ENCODE measurements at places on chromosomes 4 and X. TPM values are rescaled to one million over a fixed set of nuclear protein-coding genes. Genes with fewer than 3 reads are reported as not detected.

DNA sequence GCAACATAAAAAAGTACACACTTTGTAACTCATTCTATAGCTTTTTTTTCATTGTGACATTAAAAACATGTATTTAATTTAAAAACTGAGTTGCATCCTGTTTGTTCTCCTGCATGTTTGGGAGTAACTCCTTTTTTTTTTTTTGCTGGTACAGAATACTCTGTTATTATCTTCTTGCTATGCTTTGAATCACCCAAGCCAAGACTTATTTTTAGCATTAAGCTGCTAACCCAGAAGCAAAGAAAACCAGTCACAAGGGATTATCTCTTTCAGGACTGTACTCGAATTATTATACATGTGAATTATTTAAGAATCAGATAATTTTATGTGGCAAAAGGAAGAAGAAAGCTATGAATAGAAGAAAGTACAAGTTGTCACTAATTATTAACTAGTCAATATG, 194.9 kb downstream of the ADAMTS3 start:
- DNase-seq = no peak
- H3K27ac ChIP-seq = no peak overlapping the region
- no peaks in the 10 kb centered on the region for H3K4me1 ChIP-seq
- H3K4me3 ChIP-seq = no peak overlapping the region
- no peaks in the 10 kb centered on the region for H3K27me3 ChIP-seq
- H3K36me3 ChIP-seq = no peaks in the 10 kb centered on the region

- H3K36me3 ChIP-seq = no peaks in the 10 kb centered on the region
- no peak overlapping the region for H3K27ac ChIP-seq
- DNase-seq = no peak
- H3K4me3 ChIP-seq = no peak overlapping the region
Observed at GRCh38 chr4:2250357-2251072, 8.6 kb upstream of the HAUS3 start.

Gene DAPP1
- total RNA-seq = 10.7 TPM

GRCh38 chr4:80096175-80096850, 23.3 kb upstream of the ANTXR2 start:
- DNase-seq = no peak
- H3K4me3 ChIP-seq = no peak overlapping the region
- no peaks in the 10 kb centered on the region for H3K36me3 ChIP-seq

GRCh38 chr4:8141935-8142334, 16.7 kb downstream of the ABLIM2 start:
- H3K27ac ChIP-seq = no peak overlapping the region
- H3K27me3 ChIP-seq = no peaks in the 10 kb centered on the region
- peaks cover 12% of the 10 kb centered on the region for H3K4me1 ChIP-seq
- no peak for DNase-seq
- H3K36me3 ChIP-seq = no peaks in the 10 kb centered on the region

GRCh38 chr4:41702770-41703169, 45.8 kb downstream of the PHOX2B start:
- no peak overlapping the region for H3K4me3 ChIP-seq
- H3K4me1 ChIP-seq = no peaks in the 10 kb centered on the region
- H3K27me3 ChIP-seq = peaks cover 16% of the 10 kb centered on the region
- H3K36me3 ChIP-seq = no peaks in the 10 kb centered on the region

DNA sequence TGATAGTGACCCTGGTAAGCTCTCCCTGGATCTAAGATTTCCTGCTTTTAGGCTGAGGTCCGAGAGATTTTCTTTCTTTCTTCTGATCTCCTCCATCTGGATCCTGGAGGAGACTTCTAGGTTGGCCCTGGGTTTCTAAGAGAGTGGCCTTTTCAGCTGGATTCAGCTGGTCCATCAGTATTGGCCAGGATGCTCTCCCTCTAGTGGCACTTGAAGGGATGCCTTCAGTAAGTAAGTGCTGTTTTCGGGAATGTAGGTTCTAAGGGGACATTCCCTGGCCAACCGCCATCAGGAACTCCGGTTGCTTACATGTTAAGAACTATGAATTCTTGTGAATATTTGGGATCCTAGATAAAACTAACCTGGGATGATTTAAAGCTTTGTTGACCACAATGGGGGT, 56.9 kb downstream of the SERTM2 start:
- no peaks in the 10 kb centered on the region for H3K4me1 ChIP-seq
- H3K36me3 ChIP-seq = no peaks in the 10 kb centered on the region
- DNase-seq = no peak
- no peak overlapping the region for H3K4me3 ChIP-seq

Gene SOD3
- total RNA-seq = 112 TPM

GRCh38 chr4:30295652-30296051, 424.5 kb upstream of the PCDH7 start:
- no peaks in the 10 kb centered on the region for H3K36me3 ChIP-seq
- H3K27me3 ChIP-seq = no peaks in the 10 kb centered on the region
- no peak for DNase-seq
- H3K4me3 ChIP-seq = no peak overlapping the region
- no peak overlapping the region for H3K27ac ChIP-seq
- no peaks in the 10 kb centered on the region for H3K4me1 ChIP-seq

Gene ADGRG2
- 0.41 TPM for total RNA-seq

DNA sequence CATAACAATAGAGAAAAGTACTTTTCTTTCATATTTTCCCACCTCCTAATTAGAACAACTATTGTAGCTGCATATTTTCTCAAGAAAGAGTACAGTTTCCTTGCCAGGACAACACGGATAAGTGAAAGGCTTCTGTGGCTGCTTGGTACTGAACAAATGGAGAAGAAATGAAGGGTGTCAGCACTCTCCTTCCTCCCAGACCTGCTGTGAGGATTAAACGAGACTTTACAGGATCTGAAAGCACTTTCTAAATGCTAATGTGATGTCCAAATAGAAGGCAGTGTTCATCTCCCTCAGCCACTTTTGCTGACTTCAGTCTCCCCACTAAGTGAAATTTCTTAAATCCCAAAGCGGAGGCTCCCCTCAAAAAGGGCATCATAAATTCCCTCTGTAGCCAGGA, 13.9 kb downstream of the NIPAL1 start:
- no peak overlapping the region for H3K27ac ChIP-seq
- DNase-seq = no peak
- no peaks in the 10 kb centered on the region for H3K36me3 ChIP-seq
- peaks cover 12% of the 10 kb centered on the region for H3K4me1 ChIP-seq

GRCh38 chr4:163857903-163858302, 363.4 kb downstream of the TMA16 start:
- no peak overlapping the region for H3K4me3 ChIP-seq
- no peaks in the 10 kb centered on the region for H3K27me3 ChIP-seq
- no peaks in the 10 kb centered on the region for H3K36me3 ChIP-seq
- DNase-seq = no peak

DNA sequence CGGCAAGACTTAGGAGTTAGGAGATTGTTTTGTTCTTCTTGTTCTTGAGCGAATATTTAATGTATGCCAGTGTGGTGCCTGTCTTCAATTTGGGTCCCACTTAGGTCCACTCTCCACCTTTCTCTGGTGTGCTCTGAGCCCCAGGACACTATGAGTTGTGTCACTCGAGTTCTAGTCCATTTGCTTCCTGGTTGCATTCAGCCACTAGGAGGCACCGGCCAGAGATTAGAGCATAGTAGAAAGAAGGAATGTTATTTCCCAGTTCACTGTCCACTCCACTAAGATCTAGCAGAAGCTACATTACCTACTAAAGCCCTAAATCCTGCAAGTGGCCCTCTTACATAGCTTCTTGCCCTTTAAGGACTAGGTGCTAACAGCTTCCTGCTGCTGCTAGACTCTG, 326.9 kb downstream of the NAF1 start:
- H3K27ac ChIP-seq = no peak overlapping the region
- H3K4me3 ChIP-seq = no peak overlapping the region
- no peak for DNase-seq
- no peaks in the 10 kb centered on the region for H3K36me3 ChIP-seq
- H3K27me3 ChIP-seq = no peaks in the 10 kb centered on the region

Measured in transverse colon (tissue), 4 donors.